ENCODE measurements at places on chromosomes 4 and X.
A peak's percentile ranks its signal among the peaks of the same experiment; 100 is the strongest.

- DNase-seq: no peak
These were observed 5.2 kb upstream of the AMBN start for GRCh38 chr4:70586841-70587240.

GRCh38 chr4:171880136-171880535 lies 66.9 kb downstream of the GALNTL6 start:
- peak; percentile 49 for DNase-seq

DNA sequence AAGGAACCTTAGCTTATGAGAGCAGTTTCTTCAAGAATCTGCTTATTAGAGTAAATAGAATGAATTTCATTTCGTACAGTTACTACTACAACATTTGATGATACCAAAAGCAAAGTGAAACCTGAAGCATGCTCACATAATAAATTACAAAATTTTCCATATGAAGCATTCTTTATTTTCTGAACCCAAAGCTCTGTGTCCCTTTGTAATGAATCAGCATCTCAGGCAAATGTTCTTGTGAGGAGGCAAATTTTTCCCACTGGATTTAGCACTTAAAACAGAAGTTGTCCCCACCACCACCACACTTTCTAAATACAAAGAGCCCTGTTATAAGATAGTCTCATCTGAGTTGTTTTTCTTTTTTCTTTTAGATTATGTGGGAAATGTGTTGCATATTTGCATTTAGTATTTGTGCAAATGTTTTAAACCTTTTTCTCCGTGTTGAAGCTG lies 70.7 kb upstream of the NFKB1 start:
- no peak for DNase-seq

GRCh38 chr4:45410701-45411210 lies 684.4 kb upstream of the GNPDA2 start:
- no peak for DNase-seq

DNA sequence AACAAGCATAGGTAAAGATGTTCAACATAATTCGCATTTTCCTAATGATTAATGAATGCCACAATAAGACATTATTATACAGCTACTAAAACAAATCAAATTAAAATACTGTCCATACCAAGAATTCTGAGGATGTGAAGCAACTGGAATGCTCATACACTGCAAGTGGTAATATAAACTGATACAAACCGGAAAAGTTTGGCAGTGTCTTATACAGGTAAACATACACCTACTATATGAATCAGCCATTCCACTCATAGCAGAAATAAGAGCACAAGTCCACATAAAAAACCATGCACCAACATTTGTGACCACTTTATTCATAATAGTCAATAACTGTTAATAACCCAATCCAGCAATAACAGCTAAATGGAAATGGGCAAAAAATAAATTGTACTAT lies 79.3 kb downstream of the FBXW7 start:
- DNase-seq: no peak

- no peak for DNase-seq
These were observed 7.3 kb downstream of the NAP1L5 start for GRCh38 chr4:88690355-88690754.

GRCh38 chr4:17556498-17556897 lies 20.5 kb upstream of the LAP3 start:
- DNase-seq: no peak

- peak; percentile 23 for DNase-seq
These were observed 148.0 kb upstream of the SLC7A11 start for GRCh38 chr4:138389976-138390685.

DNA sequence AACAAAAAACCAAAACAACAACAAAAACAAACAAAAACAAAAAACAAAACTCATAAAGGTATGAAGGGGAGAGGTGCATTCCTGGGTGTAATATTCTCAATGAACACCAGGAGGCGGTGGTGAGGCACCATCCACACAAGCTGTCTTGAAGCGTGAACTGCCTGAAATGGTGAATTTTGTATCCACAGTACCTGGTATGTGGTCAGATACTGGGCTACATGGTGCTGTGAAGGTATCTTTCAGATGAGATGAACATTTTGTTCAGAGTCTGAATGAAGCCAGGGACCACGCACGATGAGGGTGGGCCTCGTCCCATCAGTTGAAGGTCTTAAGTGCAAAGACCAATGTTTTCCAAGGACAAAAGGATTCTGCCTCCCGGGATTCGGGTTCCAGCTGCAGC lies 58.5 kb downstream of the ASMT start:
- no peak for DNase-seq

DNA sequence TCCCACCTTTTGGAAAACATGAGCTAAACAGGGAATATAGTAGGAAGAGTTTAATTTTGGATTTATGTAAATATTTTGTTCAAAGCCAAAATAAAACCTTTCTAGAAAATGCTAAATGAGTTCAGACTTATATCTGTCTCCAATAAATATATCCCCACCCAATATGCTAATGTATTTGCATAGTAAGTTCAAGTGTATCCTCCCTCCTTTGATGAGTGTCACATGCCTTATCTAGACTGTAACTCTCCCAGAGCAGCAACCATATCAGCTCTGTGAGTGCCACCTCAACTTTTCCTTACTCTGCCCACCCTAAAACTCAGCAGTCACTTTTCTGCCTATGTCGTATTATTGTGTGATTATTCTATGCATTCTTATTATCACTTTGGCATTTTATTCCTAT lies 516.1 kb upstream of the NR3C2 start:
- no peak for DNase-seq

Data from urothelium cell line (cell line).